Astrocyte (in vitro differentiated cells and primary cell): ENCODE measurements at places on chromosomes 12 and 14.

DNA sequence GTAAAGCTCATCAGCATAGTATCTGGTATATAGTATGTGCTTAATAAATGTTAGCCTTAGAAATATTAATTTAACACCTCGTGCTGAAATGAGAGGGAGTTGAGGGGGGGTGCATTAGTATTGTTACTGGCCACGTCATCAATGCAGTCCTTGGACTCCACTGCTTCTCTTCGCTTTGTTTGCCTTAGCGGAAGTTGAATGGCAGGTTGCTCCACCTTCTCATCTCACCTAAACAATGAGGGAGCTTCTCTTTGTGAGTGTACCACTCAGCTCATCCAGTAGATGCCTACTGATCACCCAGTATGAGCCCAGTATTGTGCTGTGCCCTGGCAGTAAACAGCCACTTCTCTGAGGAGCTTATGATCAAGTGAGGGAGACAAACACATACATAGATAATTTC lies 4.5 kb downstream of the TMEM117 start:
- no peak for DNase-seq

- DNase-seq: no peak
These were observed 239.8 kb downstream of the KTN1 start for GRCh38 chr14:55819610-55820304.

DNA sequence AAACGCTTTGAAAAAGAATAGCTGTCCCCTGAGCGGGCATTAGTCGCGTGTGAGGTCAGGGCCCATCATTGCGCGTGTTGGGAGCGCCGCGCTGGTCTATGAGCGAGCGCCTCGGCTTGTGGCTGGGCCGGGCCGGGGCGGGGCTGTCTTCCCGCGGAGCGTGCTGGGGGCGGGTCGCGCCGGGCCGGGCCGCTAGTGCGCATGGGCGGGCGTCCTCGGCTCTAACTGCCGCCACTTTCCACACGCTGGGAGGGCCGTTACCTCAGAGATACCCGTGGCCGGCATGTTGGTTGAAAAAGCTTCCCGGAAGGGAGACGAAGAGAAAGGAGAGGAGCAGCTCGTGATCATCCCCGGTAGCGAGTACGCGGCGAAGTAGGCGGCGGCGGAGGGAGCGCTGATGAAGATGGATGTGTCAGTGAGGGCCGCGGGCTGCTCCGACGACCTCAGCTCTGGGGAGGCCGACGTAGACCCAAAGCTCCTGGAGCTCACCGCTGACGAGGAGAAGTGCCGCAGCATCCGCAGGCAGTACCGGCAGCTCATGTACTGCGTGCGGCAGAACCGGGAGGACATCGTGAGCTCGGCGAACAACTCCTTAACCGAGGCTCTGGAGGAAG lies at the start of gene EID3:
TSS of gene EID3 (plus strand) at position 202 of the 614 bp plus-strand sequence. CDS start at position 398, 196 bp downstream.
- DNase-seq: peak; percentile 67

GRCh38 chr12:78726854-78727253 lies 137.7 kb upstream of the SYT1 start:
- no peak for DNase-seq

- DNase-seq: no peak
These were observed 228.7 kb downstream of the PCNX1 start for GRCh38 chr14:71135911-71136310.
